ENCODE measurements at places on chromosomes 12 and 14.

DNA sequence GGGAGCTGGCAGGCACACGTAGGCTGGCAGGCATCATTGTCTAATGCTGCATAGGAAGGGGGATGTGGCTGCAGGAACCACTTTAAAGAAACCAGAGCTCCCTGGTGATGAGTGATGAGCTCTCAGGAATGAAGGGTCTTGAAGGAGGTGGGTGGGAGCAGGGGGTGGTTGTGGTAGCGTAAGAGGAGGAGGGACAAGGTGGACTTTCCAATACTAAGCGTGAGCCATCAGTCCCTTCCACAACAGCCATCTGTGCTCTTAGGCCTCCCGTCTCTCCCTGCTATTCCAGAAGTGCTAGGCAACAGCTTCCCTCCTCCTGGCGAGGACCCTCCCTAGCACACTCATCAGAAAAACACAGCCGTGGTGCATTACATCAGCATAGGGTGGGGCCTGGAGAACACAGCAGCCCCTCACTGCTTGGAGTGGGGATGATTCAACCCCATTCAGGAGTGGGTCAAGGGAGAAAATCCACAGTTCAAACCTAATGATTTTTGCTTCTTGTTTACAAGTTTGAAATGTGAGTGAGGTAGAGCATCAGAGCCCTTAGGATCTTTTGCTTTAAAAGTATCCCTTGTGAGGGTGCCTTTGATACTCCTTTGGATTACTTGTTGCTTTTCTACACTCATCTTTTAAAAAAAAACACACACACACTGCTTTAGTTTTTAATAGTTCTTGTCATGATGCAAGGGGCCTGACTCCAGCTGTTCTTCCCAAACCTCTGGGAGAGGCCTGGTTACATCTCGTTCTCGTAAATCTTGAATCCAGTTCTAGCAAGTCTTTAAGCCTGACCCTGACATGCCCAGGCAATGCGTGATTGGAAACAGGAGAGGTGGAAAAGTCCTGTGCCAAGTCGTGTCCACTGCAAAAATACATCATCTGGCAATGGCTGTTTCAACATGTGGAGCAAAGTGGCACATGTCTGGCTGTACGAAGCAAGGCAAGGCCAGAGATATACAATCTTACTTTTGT is 356.4 kb upstream of the DDHD1 start:
- peak; percentile 72 for DNase-seq

- DNase-seq, result no peak
Measured at GRCh38 chr12:96190413-96191108, 3.6 kb upstream of the ELK3 start.

DNA sequence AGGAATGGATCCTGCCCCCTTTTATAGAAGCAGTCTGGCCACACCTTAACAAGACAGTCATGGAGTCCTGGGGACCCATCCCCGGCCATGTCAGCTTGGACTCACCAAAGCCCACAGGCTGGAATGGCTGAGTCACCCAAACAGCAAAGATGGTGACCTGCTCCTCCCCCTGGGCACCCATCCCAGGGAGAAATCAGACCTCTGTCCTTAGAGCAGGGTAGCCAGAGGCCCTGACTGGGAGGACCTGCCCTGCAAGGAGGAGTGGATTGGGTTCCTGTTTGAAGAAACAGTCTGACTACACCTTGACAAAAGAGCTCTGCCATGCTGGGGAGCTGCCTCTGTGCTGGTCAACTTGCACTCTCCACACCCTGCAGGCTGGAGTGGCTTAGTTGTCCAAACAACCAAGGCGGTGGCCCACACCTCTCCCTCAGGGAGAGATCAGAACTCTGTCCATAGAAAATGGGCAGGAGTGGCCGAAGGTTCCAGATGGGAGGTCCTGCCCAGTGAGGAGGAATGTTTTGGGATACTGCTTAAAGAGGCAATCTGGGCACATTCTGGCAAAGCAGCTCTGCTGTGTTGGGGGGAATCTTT is 16.6 kb downstream of the MGP start:
- DNase-seq, result no peak

GRCh38 chr12:31312431-31312830 is 13.5 kb downstream of the SINHCAF start:
- no peak for DNase-seq

GRCh38 chr14:101705733-101706508 is 55.6 kb upstream of the PPP2R5C start:
- DNase-seq, result peak; percentile 91

DNA sequence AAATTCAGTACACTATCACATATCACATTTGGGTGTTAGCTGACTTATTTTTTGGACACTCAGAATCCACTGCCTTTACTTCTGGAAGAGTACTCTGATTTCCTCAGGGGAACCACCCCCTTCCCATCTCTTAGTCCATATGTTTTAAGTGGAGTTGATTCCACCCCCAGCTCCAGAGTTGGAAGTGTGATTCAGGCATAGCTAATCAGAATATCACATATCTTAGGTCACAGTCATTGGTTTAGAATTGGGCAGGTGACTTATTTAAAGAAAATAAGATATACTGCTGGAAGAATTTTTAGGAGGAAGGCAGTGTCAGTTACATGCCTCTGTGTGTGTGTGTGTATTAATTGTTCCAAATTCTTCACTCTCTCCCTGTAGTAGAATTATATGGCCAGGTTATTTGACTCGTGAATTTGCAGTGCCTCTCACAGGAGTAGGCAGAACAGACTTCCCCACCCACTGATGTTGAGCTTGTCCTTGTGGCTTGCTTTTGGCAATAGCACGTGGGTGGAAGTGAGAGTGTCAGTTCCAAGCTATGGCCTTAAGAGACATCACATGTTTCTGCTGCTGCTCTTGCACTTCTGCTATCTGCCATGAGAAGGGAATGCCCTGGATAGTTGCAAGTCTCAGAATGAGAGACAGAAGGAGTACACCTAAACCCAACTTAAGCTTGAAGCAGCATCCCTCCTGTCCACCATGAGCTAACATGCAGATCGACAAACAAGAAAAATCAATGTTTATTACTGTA is 6.4 kb upstream of the GAS2L3 start:
- DNase-seq, result no peak

GRCh38 chr12:109879351-109880042 is 844 bp downstream of the GLTP start:
- DNase-seq, result peak; percentile 21

GRCh38 chr14:104738375-104739019 is 14.4 kb upstream of the SIVA1 start:
- DNase-seq, result no peak

DNA sequence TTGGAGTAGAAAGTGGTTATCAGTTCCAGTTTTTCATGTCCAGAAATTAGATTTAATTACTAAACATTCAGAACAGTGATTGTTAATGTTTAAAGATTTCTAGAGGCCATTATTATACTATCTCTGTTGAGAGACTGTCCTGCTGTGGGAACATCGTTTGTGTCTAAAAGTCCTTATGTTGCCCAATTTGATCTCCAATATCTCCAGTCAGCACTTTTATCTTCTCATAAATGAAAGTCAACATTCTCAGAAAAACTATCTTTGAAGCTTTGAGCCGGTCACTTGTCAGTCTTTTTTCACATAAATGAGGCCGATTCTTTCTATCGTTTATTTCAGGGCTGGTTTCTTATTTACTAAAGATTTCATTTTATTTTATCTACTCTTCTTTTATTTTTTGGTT is 90.8 kb upstream of the NPAS3 start:
- DNase-seq, result no peak

- no peak for DNase-seq
Measured at GRCh38 chr14:104939666-104940410, 15.2 kb downstream of the PLD4 start.

DNA sequence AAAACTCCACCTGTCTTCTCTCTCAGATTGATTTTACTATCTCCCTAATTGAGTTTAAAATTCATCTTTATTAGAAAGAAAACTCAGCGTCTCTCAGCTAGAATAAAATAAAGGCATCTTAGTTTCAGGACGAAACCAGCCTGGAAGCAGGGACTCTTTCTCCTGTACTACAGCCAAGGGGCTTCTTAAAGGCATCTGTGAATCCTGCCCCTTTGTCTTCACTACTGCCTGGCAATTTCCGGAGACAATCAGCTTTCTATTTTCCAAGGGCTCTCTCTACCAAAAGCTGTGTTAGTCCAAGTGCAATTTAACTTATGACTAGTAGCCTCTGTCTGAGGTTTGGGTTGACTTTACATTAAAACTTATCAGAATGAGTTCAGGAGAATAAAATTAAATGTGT is 623.3 kb upstream of the FOXG1 start:
- DNase-seq, result no peak

DNA sequence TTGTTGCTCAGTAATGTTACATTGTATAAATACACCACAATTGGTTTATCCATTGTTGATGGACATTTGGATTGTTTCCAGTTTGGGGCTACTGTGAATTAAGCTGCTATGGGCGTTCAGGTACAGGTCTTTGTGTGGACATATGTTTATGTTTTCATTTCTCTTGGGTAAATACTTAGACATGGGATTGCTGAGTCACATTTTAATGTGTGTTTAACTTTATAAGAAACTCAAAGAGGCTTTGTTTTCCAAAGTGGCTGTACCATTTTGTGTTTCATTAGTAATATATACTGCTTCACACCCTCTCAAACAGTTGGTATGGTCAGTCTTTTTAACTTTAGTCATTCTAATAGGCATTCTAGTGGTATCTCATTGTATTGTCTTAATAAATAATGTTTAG is 225.0 kb downstream of the SPTSSA start:
- no peak for DNase-seq

- DNase-seq, result no peak
Measured at GRCh38 chr12:121992059-121992879, 29.4 kb upstream of the BCL7A start.

- no peak for DNase-seq
Measured at GRCh38 chr12:15778126-15778525, 11.1 kb downstream of the EPS8 start.

DNA sequence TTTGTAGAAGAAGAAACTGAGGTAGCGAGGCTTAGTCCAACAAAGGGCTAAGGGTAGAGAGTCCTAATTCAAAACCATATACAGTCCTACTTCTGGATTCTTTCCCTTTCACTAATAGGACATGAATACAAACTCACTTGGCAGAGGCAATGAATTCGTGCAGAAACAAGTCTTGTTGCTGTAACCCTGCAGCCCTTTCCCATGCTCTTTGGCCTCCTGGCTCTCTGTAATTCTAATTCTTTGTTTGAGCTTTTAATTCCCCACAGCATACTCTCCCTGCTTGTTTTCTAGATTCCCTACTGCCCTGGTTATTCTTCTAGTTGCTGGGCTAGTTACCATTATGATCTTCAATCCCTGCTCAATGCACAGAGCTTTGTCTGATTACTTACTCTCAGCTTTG is 381.4 kb downstream of the ETNK1 start:
- DNase-seq, result no peak

DNA sequence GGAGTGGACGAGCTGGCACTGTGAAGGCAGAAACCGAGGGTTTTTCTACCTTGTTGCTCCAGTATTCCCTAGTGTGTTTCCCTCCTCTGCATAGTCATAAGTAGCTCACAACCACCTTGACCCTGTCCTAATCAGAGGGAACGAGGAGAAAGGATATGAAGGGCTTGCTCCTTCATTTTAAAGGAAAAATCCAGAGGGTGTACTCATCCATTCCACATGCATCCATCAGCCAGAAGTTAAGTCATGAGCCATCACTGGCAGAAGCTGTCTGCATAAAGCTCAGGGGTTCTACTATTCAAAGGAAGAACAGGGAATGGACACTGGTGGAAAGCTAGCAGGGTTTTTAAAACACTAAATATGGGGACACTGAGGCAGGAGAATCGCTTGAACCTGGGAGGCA is 84.3 kb upstream of the FOXN3 start:
- no peak for DNase-seq

DNA sequence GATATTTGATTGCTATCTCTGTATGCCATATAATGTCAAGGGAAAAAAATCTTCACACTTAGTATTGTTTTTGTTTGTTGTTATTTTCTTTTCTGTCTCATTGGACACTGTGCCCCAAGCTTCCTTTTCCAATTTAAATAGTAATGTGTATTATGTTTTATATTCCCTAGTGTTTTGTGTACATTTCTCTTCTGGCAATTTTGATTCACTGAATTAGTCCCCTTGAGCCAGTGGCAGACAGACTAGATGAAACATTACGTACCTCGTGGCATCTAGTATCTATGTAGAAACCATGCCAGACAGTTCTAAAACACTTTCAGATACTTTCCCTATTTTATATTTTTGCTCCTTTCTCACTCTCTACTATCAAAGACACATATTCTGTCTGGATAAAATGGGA is at the start of gene OR6C1:
Gene OR6C1 (plus strand): TSS at position 301 of the 400 bp plus-strand sequence. CDS start 6,257 bp downstream, outside the sequence.
- DNase-seq, result no peak

- DNase-seq, result no peak
Measured at GRCh38 chr14:56796259-56796658, 14.0 kb downstream of the OTX2 start.

- no peak for DNase-seq
Measured at GRCh38 chr14:21486640-21487087, 9.7 kb downstream of the TOX4 start.

- DNase-seq, result no peak
Measured at GRCh38 chr12:89493670-89494302, 30.8 kb downstream of the GALNT4 start.

- DNase-seq, result no peak
Measured at GRCh38 chr12:65196762-65197567, 27.6 kb downstream of the LEMD3 start.

- DNase-seq, result no peak
Measured at GRCh38 chr12:1013618-1014489, 22.8 kb downstream of the ERC1 start.

- no peak for DNase-seq
Measured at GRCh38 chr14:42535397-42535796, 928.7 kb downstream of the LRFN5 start.

DNA sequence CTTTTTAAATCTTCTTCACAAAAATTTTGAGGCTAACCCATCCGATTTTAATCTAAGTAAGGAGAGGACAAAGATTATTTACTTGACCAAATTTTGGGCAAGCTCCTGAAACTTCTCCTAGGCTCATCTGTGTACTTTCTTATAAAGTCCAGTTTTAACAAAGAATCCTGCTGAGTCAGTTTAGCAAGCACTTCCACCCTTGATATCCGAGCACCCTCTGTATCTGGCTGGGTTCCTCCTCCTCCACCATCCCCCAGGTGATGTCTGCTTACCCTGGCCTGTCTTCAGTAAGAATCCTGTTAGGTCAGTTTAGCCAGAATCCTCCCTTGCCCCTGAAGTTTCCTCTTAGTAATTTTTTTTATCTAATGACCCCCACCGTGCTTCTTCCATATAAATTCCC is 140.5 kb downstream of the PHLDA1 start:
- peak; percentile 66 for DNase-seq

DNA sequence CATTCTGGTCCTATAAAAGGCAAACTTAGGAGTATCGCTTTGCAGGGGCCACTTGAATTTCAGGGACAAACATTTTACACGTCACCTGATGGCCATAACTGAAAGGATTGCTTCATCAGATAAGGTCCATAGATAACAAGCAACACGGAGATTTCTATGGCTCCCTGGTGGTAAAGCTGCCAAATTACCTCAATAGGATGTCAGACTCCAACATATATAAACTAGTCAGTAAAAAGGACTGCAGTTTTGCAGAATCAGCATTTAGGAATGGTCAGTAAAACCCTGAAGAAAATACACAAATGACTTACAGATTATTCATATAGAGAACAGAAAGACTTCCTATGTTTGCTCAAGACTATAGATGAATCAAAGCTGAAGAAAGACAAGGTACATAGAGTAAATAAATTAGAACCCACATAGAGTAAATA is 66.1 kb upstream of the GRIP1 start:
- DNase-seq, result no peak
